RPMI7951 (cell line): ENCODE measurements at places on chromosomes 7 and 10. TPM values are rescaled to one million over a fixed set of nuclear protein-coding genes. Genes with fewer than 3 reads are reported as not detected.

DNA sequence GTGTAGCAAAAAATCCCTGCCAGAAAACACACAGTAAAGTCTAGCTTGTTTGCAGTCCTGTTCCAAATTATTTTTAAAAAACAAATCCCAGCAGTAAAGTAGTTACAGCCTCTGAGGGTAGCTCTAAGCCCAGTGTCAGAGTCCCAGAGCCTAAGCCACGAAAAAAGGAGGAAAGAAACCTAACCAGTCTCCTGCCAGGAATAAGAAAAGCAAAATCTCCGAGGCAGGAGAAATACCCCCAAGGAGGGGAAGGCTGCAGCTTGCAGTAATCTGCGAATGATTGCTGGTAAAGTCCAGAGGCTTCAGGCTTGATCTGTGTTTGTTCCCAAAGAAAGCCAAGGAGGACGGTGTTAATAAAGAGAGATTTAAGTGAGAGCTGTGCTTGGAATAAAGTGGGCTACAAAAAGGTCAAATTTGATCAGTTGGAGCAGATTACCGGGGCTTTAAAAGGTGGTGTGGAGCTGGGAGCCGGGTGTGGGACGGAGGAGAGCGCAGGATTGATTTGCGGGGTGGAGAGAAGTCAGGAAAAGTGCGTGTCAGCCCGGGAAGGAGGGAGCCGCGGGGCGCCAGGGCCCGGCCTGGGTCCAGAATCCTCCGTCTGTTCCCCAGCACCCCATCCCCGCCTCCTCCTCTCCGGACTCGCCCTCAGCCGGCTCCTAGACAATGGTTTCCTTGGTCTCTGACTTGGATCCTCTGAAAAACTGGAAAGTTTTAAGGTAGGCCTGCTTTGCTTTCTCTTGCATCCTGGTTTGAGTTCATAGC lies 219.4 kb upstream of the CELF2 start:
- DNase-seq, result no peak

GRCh38 chr7:85341973-85342372 lies 155.1 kb upstream of the SEMA3D start:
- DNase-seq, result no peak

VPS50 gene
- total RNA-seq, result 25.8 and 32.6 TPM in 2 replicates

DNA sequence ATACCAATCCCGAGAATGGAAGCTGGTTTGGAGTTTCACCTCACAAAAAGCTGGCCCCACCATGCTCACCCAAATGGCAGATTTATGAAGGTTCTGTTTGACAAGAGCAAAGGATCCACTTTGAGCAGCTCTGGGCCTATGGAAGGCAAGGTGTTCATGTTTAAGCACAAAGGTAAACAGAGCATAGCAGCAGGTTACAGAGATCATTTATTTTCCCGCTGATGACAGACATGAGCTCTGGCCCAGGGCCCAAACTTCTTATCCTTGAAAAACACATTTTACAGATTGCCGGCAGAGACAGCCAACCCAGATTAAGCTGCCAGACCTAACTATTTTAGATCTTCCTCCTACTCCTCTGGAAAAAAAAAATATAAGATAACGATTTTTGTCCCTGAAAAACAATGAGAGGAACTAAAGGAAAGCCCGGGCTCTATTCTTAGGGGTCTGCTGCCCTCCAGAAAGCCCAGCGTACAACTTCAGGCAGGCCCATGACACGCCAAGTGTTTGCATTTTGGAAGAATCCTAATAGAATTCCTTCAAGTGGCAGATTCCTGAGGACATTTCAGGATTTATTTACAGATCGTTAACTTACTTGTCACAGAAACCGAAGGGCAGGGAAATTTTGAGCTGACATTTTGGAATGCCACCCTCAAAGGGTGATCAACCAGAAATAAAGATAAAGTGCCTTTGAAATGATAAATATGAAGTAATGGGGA lies 40.0 kb downstream of the SYPL1 start:
- DNase-seq, result no peak

ANKRD2 gene
- not detected in 2 replicates for total RNA-seq

DNA sequence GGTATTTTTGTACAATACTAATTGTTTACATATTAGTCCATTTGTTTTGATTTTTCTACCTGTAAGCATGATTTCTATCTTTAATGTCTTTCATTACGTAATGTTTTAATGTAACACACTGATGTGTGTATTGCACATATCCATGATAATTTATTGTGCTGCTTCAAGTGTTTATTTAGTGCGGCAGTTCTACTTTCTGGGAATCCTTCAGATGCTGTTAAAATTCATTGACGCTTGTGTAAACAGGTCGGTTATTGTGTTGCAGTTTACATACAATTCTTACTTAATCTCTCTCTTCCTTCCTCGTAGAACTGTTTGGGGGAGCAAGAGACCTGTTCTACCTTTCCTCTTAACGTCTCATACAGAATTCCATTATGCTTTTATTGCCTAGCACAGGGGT lies 6.9 kb downstream of the TMEM60 start:
- no peak for DNase-seq

DNA sequence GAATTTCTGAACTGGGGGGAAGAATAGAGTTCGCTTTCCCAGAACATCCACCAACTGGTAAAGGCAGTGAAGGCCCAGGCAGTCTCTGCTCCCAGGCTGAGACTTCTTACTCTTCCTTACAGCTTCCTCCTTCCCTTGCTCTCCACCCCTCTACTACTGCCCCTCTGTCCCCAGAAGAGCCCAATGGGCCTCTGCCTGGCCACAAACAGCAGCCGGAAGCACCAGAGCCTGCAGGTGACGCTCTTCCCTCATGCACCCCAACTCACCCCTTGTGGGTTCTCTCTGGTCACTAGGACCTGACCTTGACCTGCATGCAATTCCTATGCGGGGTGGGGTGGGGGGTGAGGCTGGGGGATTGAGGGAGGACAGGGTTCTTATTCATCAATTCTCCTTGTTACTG lies 16.5 kb downstream of the FAM131B start:
- no peak for DNase-seq

DNA sequence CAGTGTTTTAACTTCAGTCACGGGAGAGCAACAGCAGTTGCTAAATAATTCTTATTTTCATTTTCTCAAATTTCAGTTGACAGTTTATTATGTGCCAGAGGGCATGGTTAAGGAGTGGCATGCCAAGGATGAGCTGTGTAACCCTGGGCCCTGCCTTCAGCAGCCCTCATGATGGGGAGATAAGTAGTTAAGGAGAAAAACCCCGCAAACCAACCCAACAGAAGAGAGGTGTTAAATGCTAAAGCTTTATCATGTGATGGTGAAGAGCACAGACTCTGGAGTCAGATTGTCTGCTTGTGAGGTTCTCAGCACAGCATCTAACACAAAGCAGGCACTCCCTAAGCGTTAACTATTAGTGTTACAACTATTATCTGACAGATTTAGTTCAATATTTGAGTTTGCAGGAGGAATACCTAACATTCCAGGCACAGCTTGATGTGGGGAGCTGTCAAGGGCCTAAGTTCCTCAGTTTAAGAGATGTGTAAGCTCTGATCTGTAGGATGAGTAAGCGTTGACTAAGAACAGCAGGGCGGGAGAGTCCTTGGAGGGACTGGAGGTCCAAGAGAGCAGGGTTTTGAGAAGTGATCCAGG lies 29.6 kb downstream of the STAM start:
- peak; percentile 94 for DNase-seq

GRCh38 chr10:70982443-70982842 lies 94.1 kb upstream of the PCBD1 start:
- peak; percentile 7 for DNase-seq

GRCh38 chr7:38819463-38819862 lies 89.5 kb downstream of the VPS41 start:
- no peak for DNase-seq

GRCh38 chr10:24465891-24466818 lies 257.2 kb downstream of the KIAA1217 start:
- peak; percentile 94 for DNase-seq

DNA sequence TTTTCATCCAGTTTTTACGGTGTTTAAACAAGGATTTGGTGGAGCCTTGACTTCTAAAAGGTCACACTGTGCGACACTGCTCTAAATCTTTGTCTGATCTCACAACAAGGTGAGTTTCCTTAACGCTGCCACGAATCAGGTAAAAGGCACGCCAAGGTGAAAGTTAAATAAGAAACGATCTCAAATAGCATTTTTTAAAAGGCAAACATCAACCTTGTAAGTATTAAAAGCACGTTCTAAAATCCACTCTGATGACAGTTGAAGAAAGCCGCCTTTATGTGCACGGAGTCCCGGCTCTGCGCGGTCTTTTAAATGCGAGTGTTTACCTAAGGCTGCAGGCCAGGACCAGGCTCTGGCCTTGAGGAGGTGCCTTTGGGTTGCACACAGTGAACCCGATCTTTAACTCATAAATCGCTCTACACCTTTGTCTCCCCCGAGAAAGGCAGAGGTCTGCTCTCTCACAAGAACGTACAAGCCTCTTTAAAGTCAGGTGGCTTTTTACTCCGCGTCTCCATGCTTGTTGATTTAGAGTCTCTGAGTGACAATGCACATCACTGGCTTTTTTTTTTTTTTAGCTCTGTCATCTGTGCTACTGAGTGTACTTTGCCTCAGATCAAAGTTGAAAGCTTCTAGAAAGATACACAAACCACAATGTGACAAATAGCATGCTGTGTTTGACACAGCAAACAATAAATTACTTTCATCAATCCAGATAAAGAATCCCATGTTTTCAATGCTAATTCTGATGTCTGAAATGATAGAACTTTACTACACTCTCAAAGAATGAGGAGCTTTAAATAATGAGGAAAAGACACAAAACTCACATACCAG lies 25.9 kb upstream of the RNF32 start:
- no peak for DNase-seq

DNA sequence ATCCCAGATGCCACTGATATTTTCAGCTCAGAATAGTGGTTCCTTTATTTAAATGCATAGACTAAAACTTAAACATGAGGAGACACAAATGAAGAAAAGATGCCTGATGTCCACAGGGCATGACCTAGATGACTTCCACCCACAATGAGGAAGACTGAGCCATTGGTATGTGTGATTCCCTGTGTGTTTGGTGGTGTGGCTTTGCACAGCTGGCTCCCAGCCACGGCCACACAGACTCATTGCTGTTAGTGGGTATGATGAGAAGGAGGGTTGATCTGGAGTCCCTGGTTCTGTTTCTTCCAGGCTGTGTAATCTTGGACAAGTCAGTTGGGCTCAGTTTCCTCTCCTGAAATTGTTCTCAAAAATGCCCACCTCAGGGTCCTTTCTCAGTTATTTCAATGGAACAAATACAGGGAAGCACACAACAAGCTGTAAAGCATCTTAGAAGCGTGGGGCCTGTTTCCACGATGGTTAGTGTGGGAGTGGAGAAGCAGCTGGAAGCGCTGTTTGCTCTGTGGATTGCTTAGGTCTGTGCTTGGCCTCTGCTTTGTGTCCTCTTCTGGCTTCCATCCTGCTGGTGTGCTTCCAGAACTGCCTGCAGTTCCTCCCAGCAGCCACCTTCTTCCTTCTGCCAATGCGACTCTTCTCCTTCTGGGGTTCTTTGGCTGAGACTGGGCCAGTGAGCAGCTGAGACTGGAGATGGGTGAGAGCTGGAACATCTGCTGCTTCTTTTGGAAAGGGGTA lies 303.7 kb downstream of the BMPER start:
- peak; percentile 76 for DNase-seq

- DNase-seq, result no peak
Observed at GRCh38 chr7:11804621-11805020, 27.4 kb downstream of the THSD7A start.

GPR26 gene
- under 0.01 TPM in 2 replicates for total RNA-seq

DNA sequence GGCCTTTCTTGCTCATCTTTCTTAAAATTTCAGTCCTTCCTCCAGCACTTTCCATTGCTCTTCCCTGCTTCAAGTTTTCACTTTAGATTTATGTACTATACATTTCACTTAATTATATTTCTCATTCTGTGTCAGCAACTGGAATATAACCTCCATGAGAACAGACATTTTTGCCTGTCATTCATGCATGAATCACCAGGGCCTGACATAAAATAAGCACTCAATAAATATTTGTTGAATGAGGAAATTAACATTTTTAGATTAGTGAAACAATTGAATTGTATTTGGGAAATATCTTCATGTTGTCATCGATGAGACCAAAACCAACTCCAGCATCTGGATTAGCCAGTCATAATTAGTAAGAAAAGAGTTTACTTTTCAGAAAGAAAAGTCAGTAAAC lies 6.1 kb downstream of the SAMD9L start:
- no peak for DNase-seq

DNA sequence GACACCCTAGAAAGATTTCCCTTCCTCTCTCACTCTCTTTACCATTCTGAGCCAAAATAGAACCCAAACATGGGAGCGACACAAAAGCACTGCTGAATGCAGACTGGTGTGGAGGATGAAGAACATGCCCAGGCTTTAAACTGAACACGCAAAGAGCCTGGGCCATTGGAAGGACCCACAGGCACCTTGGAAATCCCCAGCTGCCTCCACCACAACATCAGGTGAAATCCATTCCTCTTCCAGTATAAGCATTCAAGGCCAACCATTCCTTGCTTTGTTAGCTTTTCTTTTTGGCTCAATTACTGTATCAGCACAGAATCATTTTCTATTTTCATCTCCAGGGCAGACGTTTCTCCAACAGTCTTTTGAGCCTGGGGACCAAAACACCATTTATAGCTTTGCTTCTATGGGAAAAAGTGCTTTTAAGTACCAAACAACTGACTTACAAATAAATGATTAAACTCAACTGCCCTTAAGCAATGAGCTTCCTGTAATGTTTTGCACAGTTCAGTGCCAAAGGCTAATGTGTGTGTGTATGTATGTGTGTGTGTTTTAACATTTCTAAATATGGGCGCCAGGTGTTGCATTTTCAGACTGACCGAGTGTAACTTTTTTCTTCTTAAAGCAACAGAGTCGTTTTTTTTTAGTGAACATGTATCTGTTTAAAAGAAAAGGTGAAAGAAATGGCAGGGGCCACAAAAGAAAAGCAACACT lies 16.2 kb upstream of the BLNK start:
- peak; percentile 7 for DNase-seq

DNA sequence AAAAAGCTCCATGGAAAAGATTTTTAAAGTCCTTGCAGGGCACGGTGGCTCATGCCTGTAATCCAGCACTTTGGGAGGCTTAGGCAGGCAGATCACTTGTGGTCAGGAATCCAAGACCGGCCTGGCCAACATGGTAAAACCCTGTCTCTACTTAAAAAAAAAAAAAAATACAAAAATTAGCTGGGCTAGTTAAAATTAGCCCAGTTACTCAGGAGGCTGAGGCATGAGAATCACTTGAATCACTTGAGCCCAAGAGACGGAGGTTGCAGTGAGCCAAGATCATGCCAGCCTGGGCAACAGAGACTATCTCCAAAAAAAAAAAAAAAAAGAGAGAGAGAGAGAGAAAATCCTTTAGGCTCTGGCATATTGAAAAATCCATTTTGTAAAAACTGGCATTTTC lies 61.9 kb downstream of the CCDC6 start:
- DNase-seq, result no peak

NDUFA5 gene
- total RNA-seq, result 78.8 and 102 TPM in 2 replicates
